Putamen (tissue), 1 donor: ENCODE measurements at places on chromosomes 13 and 19.

GRCh38 chr19:29539131-29539530 is 13.3 kb downstream of the VSTM2B start:
- DNase-seq: no peak

- no peak for DNase-seq
Observed at GRCh38 chr13:114124921-114125320, 7.5 kb downstream of the RASA3 start.

- DNase-seq: no peak
Observed at GRCh38 chr19:45854167-45854778, 8.7 kb downstream of the SYMPK start.

DNA sequence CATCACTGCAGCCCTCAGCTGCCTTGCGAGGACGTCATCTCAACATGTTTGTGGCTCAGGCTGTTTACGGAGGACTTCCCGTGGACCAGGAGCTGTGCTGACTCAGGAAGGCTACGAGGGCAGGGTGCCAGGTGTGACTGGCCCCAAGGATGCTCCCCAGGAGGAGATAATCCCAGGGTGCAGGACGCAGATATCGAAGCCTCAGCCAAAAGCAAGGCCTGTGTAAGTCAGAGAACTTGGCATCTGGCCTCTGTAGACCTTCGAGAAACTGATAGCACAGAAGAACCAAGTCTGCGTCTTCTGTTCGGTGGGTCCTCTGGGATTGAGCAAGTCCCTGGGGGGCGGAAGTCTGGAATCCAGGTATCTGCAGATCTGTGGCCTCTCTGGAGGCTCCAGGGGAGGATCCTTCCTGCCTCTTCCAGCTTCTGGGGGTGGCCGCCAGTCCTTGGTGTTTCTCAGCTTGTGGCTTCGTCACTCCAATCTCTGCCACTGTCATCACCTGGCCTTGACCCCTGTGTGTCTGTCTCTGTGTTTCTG is 2.6 kb upstream of the DOHH start:
- no peak for DNase-seq

GRCh38 chr19:13132471-13133180 is 14.6 kb downstream of the NACC1 start:
- DNase-seq: no peak
